ENCODE measurements at places on chromosomes 5 and 9.

- peak; percentile 85 for DNase-seq
These were observed 3.4 kb downstream of the IL4 start for GRCh38 chr5:132677191-132677590.

- DNase-seq = no peak
These were observed 209.5 kb downstream of the FANCC start for GRCh38 chr9:95107976-95108375.

GRCh38 chr5:113090336-113091106, 113.9 kb downstream of the DCP2 start:
- DNase-seq = no peak

DNA sequence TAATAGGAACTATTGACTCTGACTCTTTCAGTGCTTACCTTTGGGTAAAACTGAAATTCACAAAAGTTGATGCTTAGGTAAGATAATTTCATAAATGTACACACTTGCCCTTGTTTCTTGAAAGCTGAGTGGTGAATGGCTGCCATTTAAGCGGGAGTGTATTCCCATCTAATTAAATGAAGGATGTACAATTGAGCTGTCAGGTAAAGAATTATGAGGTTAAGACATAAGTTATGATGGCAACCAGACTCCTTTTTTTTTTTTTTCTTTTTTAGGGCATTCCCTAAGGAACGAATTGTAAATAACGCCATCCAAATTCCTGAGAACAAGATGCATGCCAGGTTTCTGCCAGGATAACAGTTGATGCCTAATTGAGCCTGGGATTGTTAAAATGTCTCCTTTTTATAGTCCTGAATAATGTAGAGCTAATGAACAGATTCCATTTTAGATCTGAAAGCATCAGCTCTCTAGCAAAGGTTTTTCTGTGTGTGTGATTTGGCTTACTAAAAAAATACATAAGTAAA, 199.7 kb downstream of the ISL1 start:
- no peak for DNase-seq

- DNase-seq = no peak
These were observed 55.8 kb downstream of the LRSAM1 start for GRCh38 chr9:127506814-127507750.

DNA sequence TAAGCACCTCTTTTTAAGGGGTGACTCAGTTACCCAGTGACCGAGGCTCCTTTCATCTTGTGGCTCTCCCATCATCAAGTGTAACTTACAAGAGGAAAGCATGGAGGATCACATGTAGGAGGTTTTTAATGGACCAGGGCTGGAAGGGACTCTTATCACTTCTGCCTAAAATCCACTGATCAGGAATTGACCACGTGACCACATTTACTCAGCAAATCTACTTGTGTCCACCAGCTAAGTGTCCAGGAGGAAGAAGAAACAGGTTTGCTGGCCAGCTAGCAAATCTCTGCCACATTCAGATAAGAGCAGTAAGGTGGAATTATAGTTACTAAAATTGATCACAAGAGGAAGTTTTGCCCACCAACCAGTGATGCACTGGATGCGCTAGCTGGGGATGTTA, 486.0 kb downstream of the ENC1 start:
- DNase-seq = no peak

DNA sequence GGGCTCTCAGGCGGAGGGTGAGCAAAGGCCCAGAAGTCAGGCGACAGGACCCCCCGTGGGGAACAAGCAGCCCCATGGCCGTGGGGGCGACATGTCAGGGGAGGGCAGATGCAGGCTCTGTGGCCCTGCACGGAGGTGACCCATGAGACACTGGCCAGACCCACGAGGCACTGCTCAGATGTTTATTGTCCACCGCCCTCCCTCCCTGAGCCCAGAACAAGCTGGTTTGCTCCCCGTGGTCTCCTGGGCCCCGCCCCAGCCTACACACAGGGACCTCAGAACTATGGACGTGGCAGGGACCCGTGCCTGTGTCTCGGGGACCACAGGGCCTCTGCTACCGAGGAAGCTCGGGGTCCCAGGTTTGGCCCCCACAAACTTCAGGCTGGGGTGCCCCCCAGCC, 1.9 kb downstream of the FUT7 start:
- DNase-seq = no peak

GRCh38 chr5:143116814-143117213, 286.7 kb downstream of the NR3C1 start:
- peak; percentile 19 for DNase-seq

GRCh38 chr5:127934791-127935256, 148.7 kb upstream of the SLC12A2 start:
- DNase-seq = no peak

DNA sequence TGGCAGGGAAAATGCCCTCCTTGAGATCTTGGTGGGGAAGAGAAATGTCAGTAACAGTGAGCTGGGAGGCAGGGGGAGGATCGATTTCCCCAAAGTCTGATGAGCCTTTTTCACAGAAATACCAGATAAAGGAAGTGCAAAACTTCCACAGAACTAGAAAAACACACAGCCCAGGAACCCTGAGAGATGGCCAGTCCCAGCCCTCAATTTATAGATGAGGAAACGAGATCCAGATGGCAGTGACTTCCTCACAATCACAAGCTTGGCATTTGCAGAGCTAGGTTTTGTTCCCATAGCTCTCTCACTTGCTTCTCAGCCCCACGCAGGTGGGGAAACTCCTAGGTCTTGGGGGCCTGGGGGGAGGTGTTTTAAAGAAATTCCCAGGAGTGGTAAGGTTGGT, 3.8 kb upstream of the GGTA1 start:
- DNase-seq = no peak

DNA sequence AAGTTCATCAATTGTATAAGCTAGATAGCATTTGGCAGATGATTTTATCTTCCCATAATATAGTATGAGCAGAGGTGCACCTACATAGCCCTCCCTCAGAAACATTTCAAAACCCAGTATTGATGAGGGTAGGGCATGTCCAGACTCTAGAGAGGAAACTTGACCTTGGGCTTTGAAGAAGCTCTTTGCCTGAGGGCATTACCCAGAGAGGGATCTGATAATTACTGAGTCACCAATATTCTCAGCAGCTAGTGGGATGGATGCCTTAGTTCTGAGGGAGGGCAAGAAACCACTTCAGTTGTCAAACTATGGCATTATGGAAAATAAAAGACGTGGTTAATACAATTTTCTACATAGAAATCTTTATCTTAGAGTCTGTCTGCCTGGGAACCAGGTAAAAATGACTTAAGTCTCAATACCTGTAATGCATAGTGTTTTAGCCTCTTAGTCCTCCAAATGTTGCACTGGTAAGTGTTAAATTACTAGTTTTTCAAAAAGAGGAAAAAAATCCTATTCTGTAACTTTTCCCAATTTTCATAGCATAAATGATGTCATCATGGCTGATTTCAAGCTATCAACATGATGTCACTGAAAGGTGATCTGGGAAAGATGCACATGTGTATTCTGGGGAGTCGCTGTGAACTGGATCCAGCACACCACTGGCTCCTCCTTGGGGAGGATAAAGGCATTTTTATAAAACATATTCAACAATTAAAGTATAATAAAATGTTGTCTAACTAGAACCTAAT, 809.0 kb downstream of the KCTD16 start:
- no peak for DNase-seq

DNA sequence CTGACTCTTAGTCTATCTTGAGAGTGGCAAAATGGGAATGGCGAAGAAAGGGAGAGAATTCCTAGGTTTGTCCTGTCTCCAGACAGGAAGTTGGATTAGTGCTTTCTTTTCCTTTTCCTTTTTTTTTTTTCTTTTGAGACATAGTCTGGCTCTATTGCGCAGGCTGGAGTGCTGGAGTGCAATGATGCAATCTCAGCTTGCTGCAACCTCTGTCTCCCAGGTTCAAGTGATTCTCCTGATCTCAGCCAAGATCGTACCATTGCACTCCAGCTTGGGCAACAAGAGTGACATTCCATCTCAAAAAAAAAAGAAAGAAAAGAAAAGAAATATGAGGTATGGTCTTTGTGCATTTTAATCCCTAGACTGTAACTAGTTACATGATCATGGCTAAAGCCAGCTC, 12.6 kb upstream of the KIF27 start:
- DNase-seq = peak; percentile 61

- DNase-seq = no peak
These were observed 214.1 kb upstream of the MEF2C start for GRCh38 chr5:89097103-89097502.

- DNase-seq = no peak
These were observed 20.1 kb downstream of the FBXL17 start for GRCh38 chr5:108361771-108362170.

DNA sequence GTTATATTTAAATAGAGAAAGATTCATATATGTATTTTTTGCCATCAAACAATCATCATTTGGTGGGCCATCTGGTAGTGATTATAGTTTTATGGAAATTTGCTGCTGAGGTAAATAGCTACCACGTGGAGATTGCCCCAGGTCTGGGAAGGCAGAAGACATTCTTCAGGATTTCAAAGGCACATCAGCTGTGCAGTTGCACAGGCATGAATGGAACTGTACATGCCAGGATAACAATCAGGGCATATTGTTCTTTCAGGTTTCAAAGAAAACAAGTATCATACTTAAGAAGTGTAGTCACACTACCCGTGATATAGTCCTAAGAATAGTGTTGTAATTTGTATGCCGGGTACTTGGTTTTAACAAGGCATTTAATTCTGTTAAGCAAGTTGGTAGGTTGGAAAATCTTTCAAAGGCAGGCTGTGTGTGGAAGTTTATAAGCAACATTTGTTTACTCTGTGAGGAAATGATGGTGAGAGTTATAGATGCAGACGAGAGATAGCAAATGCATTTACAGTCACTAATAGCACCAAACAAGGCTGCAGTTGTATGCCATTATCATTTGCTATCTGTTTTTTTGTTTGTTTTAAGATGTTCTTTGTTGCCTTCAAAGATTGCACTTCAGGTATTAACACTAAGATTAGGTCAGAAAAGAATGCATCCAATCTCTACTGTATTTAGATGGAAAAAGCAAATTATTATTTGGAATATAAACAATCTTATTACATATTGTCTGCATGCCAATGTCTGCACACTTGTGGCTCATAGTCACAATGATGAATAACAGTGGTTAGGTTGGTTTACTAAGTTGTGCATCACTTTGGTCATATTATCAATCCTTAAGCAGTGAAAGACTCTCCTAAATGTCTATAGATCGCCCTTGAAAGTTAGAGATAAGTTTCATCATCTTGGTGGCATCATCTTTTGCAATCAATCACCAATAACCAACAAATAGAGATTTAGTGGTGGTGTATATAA, 55.3 kb downstream of the RPS23 start:
- no peak for DNase-seq

GRCh38 chr5:59724482-59725391, 168.8 kb downstream of the PDE4D start:
- DNase-seq = no peak

DNA sequence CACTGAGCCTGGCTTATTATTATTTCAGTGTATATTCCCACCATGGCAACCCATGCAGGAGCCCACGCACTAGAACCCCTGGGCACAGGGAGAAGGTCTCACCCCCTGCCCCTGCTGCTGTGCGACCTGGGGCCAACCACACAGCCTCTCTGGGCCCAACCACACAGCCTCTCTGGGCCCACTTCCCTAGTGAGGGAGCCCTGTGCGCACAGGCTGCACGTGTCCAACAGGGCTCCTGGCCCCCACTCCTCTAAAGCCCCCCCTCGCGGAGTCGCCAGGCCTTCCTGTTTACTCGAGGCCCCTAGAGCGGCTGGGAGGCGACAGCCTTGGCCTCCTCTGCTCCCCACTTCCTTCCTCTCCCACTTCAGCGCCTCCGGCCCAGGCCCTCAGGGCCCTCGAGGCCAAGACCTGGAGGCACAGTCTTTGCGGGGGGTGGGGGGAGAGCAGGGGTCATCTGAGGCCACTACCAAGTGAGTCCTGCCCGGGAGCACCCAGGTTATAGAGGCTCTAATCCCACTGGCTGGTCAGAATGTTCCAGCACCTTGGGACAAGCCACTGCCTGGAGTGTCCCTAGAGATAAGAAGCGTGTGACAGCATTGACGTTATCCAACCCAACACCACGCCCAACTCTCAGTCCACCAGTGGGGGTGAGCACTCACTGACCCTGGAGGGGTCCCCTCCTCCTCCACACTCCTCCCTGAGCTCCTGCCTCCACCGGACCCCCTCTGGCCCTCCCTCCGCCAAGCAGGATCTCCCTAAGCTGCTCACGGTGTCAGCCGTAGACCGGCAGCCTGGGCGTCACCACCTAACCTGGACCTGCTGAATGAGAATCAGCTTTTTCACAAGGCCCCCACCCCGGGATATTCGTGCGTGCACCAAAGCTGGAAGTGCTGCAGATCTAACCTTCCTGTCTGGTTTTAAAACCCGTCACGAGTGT, 7.9 kb upstream of the ENG start:
- DNase-seq = peak; percentile 91

DNA sequence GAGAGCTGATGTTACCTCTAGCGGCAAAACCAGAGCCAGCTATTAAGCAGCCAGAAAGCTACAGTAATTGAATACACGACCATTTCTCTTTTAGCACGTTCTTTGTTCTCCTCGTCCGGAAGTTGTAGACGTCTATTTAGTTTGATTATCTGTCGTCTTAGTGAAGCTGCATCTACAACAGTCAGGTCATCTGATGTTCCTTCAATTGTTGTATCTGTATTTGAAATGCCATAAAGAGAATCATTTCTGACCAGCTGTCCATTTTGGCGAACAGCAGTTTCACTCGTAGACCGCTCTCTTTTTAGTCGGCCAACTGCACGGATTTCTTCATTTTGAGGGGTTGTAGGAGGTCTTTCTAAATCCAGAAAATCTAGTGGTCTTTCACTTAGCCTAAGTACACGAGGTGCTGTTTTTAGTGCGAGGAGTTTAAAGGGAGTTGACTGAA, 12.6 kb downstream of the PDE6A start:
- no peak for DNase-seq

DNA sequence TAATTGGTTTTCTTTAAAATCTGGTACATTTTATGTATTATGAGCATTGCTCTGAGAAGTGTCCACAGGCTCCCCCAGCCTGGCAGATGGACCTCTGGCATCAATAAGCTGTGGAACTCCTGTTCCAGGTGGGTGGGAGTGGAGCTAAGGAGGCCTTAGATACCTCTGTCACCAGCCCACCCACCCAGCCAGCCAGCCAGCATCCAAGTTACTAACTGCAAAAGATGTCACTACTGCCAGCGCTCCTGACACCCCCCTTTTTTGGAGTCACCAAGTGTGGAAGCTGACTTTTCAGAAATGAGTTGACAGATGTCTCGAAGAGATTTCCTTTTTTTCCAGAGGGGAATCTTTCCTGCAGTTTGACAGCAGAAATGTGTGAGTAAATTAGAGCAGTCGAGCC, 111.2 kb downstream of the GALNT10 start:
- DNase-seq = no peak

- no peak for DNase-seq
These were observed 22.6 kb downstream of the TRPM3 start for GRCh38 chr9:71098801-71099200.
